ENCODE measurements at places on chromosomes 12 and 14. TPM values are rescaled to one million over a fixed set of nuclear protein-coding genes. Genes with fewer than 3 reads are reported as not detected.

Gene LALBA
- polyA plus RNA-seq: not detected

Gene RTN1
- polyA plus RNA-seq: 1.6 TPM

Gene TSPAN11
- polyA plus RNA-seq: 6.6 TPM

Gene SLC17A8
- not detected for polyA plus RNA-seq

Gene STAT2
- 91.4 TPM for polyA plus RNA-seq

Gene OR4E2
- not detected for polyA plus RNA-seq

Gene KIF26A
- 1.4 TPM for polyA plus RNA-seq

Gene CCDC59
- 16.3 TPM for polyA plus RNA-seq

Gene GLIPR1L2
- 0.24 TPM for polyA plus RNA-seq

Gene TNS2
- polyA plus RNA-seq: 32.7 TPM

Gene CRACR2A
- polyA plus RNA-seq: 0.12 TPM

Gene PTGER2
- polyA plus RNA-seq: 0.67 TPM

Gene FOXN4
- polyA plus RNA-seq: 0.10 TPM

Gene VRK1
- polyA plus RNA-seq: 9.1 TPM

Gene CABP1
- 0.21 TPM for polyA plus RNA-seq

Gene ALDH1L2
- polyA plus RNA-seq: 3.4 TPM

Gene PTGDR
- not detected for polyA plus RNA-seq

Gene P2RX2
- polyA plus RNA-seq: 0.03 TPM

Gene HIGD1C
- polyA plus RNA-seq: not detected

Gene ORMDL2
- 35.2 TPM for polyA plus RNA-seq

Gene RD3L
- polyA plus RNA-seq: not detected

Gene TEAD4
- 21.1 TPM for polyA plus RNA-seq

Gene SLCO1B1
- polyA plus RNA-seq: not detected

Gene REP15
- polyA plus RNA-seq: 0.84 TPM

Gene KRT71
- not detected for polyA plus RNA-seq

Gene KRT78
- not detected for polyA plus RNA-seq

Gene SCYL2
- polyA plus RNA-seq: 7.5 TPM

Gene LRP6
- polyA plus RNA-seq: 15.3 TPM

Gene CD69
- polyA plus RNA-seq: not detected

Gene ARG2
- 2.6 TPM for polyA plus RNA-seq

Gene SIX4
- 3.3 TPM for polyA plus RNA-seq

Gene KLHL33
- not detected for polyA plus RNA-seq

Gene KLRK1
- not detected for polyA plus RNA-seq

Gene MYF5
- not detected for polyA plus RNA-seq

Gene TSPAN8
- polyA plus RNA-seq: 0.31 TPM

Gene SSPN
- 5.9 TPM for polyA plus RNA-seq

Gene RERG
- polyA plus RNA-seq: 0.84 TPM

Gene RAB2B
- polyA plus RNA-seq: 24.4 TPM

Gene KERA
- polyA plus RNA-seq: not detected

Gene SLC10A1
- polyA plus RNA-seq: not detected

Gene PRB2
- not detected for polyA plus RNA-seq

Gene IL22
- polyA plus RNA-seq: not detected

Gene DNAJC22
- 5.3 TPM for polyA plus RNA-seq

Gene RNF41
- polyA plus RNA-seq: 147 TPM

Gene TCL1B
- polyA plus RNA-seq: not detected

Gene GPR68
- 0.62 TPM for polyA plus RNA-seq
